ENCODE measurements at places on chromosomes 4 and X.
A peak's percentile ranks its signal among the peaks of the same experiment; 100 is the strongest.

GRCh38 chr4:53587135-53587534 lies 4.2 kb downstream of the LNX1 start:
- DNase-seq = no peak

- no peak for DNase-seq
These were observed 11.9 kb upstream of the AREG start for GRCh38 chr4:74433043-74433442.

DNA sequence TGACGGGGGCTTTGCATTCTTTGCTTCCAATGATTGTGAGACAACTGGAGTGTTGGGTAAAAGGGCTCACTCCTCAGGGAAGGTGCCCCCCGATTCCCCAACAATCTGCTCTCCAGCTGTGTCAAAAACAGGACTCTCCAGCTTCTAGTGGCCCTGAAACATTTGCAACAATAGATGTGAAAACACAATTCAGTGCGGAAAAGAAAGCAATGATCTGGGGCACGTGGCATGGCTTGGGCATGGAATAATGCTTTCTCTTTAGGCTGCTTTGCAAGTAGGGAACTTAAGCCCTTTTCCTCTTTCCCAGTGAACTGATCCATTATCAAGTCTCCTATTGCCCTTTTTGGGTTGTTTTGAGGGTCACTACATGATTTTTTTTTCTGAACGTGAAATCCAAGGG lies 239.9 kb downstream of the C4orf33 start:
- DNase-seq = no peak

- no peak for DNase-seq
These were observed 144.7 kb downstream of the DCK start for GRCh38 chr4:71138007-71138615.

DNA sequence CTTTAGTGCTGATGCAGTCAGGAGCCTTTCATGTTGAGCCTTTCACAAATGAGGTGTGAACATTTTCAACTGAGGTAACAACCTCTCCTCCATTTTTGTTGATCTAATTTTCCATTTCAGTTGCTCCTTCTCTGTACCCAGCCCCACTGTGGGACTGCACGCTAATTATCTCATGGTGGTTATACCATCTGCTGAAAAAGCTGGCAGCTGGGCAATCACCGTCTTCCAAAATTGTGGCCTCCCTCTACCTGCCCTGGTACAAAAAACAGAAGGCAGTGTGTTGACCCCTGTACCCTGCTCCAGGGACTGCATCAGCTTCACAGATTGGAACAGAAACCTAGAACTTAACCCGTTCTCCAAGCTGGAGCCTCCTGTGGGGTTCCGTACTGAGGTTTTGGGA lies 72.4 kb upstream of the LONRF3 start:
- DNase-seq = no peak

DNA sequence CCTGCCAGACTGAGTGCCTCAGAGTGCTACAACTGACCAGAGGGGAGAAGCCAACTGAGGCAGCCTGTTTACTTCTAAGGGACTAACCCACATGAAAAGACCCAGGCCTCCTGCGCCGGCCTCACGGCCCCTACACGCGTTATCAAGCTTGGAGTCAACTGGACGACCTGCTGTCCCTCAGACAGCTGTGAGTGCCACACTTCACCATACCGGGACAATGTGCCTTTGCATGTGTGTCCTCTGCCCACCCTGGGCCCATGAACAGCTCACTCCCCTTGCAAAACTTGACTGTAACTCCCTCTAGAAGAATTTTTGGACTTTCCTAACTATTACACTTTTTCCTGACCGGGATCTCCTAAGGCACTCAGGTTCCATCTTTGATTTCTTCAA lies 1.8 kb downstream of the NOP14 start:
- peak; percentile 17 for DNase-seq

- DNase-seq = no peak
These were observed 29.8 kb downstream of the CD99L2 start for GRCh38 chrX:150868625-150869024.

- no peak for DNase-seq
These were observed 127.9 kb upstream of the LIMCH1 start for GRCh38 chr4:41410049-41410448.

- DNase-seq = no peak
These were observed 113.8 kb upstream of the RBPJ start for GRCh38 chr4:26206999-26207398.

DNA sequence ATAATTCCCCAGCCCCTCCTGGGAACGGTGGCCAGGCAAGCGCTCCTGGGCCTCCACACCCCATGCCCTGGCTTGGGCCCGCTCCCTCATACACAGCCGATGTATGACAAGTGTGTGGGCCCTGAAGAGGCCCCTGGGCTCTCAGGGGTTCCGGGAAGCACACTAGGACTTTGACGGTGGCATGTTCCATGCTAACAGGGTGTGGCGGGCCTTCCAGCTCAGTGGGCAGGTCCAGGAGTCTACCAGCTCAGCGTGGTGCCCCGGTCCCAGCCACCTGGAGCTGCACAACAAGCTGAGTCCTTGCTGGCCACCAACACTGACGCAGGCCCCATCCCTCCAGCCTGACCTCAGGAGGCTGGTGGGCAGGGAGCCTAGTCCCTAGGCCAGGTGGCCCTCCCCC lies 24.4 kb upstream of the HMX1 start:
- DNase-seq = no peak

DNA sequence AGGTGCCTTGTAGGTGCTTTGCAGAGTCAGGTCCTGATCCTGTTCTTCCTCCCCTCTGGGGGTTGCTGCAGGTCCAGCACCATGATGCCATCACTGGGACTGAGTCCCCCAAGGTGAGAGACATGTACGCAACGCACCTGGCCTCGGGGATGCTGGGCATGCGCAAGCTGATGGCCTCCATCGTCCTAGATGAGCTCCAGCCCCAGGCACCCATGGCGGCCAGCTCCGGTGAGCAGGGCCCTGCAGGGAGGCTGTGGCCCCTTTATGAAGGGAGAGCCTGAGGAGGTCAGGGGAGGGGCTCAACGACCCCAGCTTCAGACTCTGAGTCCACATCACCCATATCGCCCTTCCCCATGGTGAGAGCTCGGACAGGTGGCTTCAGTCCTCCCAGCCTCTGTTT lies 23.1 kb downstream of the MAN2B2 start:
- DNase-seq = no peak

GRCh38 chrX:29699239-29699638 lies 516.1 kb upstream of the MAGEB2 start:
- DNase-seq = no peak

- peak; percentile 20 for DNase-seq
These were observed 6.4 kb downstream of the PPEF2 start for GRCh38 chr4:75895744-75896314.

GRCh38 chrX:37785569-37785968 lies 5.7 kb downstream of the CYBB start:
- no peak for DNase-seq

DNA sequence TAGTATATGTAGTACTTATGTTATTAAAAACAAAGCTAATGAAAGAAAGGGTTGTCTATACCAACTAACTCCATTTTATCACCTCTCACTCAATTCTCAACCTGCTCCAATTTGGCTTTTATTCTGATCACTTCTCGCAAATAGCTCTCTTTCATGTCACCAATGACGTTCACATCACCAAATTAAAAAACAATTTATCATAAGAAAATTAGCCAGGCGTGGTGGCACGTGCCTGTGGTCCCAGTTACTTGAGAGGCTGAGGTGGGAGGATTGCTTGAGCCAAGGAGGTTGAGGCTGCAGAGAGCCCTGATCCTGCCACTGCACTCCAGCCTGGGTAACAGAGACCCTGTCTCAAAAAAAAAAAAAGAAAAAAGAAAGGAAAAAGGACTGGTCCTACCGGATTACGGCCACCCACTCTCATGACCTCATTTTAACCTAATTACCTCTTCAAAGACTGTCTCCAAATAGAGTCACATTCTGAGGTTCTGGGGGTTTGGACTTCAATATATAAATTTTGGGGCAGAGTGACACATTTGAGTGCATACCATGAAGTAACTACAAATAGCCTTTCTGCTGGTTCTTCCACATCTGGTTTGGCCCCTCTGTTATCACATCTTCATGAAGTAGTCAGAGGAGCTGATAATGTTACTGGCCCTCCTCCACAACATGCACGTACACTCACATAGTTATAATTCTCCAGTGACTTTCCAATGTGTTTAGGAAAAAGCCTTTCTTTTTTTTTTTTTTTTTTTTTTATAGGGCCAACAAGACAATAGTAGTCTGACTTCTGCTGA lies 15.8 kb upstream of the RBMX start:
- no peak for DNase-seq

GRCh38 chr4:7180938-7181337 lies 11.4 kb upstream of the SORCS2 start:
- DNase-seq = no peak

DNA sequence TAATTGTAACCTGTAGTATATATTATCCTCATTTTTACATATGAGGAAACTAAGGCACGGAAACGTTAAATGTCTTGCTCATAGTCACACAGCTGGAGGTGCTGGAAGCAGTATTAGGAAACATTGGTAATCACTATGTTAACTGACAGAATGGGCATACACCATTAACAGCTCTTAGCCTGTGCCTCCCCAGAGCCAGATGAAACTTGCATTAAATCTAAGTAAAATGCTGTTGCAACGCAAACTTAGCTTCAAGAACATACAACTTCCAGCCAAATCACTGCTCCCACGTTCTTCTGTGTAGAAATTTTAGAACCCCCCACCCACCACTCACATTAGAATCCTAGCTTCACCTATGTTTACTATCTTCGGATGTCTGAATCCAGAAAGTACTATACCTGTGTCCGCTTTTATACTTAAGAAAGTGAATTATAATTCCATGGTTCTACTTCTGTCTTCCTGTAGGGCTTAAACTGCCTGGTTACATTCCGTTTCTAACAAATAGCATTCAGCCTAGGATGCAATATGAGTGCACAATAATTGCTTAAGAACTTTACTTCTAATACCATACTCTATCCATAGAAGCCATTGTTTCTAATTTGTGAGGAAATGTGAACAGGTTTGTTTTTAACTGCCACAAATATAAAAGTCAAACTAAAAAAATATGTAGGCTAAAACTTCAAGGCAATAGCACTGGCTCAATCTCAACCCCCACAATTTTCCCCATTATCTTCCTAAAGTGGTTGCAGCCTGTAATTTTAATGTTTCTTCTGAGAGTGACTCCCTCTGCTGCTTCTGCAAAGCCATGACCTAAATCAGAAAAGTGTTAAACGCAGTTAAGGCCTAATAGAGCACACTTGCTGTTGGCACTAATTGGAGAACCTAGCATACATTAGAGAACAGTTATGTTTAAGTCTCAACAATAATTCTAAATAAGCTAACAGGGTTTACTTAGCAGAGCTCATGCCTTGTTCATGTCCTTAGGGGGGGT lies 4.4 kb downstream of the UNC5C start:
- peak; percentile 46 for DNase-seq

- DNase-seq = no peak
These were observed 13.1 kb downstream of the MOB1B start for GRCh38 chr4:70915036-70915815.

DNA sequence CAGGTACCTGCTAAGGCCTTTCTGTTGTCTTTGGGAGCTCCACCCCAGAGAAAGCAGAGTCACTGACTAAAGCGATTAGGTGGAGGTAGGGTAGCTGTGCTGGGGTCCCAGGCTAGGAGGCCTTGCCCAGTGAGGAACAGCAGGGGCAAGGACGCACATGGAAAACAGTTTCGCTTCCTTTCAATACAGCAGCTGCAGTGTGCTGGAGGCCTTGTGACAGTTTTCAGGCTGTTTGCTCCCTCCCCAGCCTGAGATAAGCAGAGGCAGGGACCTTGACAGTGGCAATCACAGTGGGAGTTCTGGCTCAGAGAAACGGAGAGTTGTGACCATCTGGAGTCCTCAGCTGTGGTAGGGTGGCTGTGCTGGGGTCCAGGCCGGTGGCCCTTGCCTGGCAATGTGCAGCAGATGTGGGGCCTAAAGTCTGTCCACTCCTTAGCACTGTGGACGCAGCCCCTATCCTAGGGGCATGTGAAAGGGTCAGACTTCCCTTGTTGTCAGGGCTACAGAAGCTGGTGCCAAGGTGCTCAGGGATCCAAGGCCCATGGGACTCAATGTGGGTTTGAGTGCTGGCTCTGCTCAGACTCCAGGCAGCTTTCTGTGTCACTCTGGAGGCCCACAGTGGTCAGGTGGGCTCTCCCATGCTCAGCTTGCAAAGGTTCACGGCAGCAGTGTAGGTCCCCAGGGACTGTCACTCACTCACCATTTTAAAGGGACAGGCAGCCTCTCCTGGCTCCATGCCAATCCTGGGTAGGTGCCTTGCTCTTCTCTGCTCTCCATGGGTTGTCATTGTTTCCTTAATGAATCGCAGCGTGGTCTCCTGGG lies 534.9 kb upstream of the FMR1 start:
- peak; percentile 58 for DNase-seq

- no peak for DNase-seq
These were observed 514.5 kb upstream of the FAM241A start for GRCh38 chr4:111630705-111631104.

DNA sequence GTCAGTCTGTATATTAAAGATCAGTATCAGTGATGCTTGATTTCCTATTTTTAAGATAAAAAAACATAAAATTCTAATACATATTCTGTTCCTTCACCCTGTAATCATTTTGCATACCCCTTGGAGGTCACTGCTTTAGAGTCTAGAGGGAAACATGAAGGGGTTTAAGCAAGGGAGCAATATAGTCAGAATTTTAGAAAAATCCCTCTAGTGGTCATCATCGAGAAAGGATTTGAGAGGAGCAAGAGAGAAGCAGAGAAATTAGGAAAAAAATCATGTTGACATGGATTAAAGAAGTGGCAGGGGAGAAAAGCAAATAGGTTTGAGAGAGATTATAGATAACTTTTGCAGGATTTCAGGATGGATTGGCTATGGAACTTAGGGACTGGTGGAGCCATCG lies 11.1 kb downstream of the APEX2 start:
- DNase-seq = no peak

GRCh38 chrX:72128881-72129280 lies 2.8 kb downstream of the RTL5 start:
- DNase-seq = no peak

DNA sequence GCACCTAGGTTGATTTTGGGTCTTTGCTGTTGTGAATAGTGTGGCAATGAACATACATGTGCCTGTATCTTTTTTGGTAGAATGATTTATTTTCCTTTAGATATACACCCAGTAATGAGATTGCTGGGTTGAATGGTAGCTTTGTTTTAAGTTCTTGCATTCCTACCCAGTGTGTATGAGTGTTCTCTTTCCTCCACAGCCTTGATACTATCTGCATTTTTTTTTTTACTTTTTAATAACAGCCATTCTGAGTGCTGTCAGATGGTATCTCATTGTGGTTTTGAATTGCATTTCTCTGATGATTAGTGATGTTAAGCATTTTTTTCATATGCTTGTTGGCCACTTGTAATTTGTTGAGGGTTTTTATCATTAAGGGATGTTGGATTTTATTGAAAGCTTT lies 351.8 kb upstream of the GNPDA2 start:
- DNase-seq = no peak

GRCh38 chr4:113335746-113336145 lies 286.3 kb downstream of the ANK2 start:
- DNase-seq = no peak

DNA sequence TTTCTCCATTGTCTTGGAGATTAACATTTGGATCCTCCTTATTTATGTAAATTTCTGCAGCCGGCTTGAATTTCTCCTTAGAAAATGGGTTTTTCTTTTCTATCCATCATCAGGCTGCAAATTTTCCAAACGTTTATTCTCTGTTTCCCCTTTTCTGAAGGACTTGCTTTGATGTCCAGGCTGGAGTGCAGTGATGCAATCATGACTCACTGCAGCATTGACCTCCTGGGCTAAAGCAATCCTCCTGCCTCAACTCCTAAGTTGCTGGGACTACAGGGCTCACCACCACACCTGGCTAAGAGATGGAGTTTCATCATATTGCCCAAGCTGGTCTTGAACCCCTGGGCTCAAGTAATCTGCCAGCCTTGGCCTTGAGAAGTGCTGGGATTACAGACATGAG lies 144.0 kb upstream of the ZXDB start:
- DNase-seq = no peak

Measured in retina (tissue), 1 donor.